ENCODE measurements at places on chromosomes 16 and 17. TPM values are rescaled to one million over a fixed set of nuclear protein-coding genes. Genes with fewer than 3 reads are reported as not detected.

GRCh38 chr16:65441501-65441900 lies 319.6 kb upstream of the CDH11 start:
- no peak overlapping the region for H3K4me3 ChIP-seq
- H3K27ac ChIP-seq = no peak overlapping the region
- DNase-seq = no peak
- H3K4me1 ChIP-seq = no peaks in the 10 kb centered on the region
- H3K27me3 ChIP-seq = no peaks in the 10 kb centered on the region

DNA sequence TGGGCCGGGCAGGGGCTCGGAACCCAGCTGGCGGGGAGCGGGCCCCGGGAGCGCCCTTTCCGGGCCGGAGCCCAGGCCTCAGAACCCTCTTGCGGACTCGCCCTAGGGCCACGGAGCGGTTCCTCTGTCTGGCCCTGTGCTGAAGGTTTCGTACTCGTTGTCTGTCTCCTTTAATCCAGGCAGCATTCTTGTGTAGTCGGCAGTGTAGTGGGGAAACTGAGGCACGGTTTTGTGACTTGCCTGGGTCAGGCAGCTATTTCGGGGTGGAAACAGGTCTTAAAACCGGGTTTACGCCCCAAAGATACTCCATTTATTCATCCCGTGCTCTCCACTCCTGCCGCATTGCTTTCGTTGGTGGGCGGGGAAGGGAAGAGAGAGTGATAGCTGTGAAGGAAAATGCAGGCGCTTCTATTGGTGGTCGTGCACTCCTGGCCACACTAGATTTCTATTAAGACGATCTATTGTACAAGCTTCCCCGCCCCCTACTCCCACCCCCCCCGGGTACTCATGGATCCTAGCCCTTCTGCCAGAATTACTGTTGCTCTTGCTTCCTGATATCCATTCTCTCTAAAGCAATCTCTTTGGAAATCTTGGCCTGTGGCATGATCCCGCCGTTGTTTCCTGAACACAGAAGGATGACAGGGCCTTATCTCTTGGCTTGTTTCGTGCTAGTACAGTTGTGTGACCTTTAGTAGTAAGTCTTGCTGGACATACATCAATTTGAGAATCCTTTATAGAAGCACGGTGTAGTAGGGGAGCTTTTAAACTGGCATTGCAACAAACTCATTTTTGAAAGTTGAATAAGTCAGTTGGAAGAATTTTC lies 751 bp downstream of the DCAF7 start:
- H3K36me3 ChIP-seq = peaks cover 4% of the 10 kb centered on the region
- peaks cover 3% of the 10 kb centered on the region for H3K4me1 ChIP-seq
- no peaks in the 10 kb centered on the region for H3K27me3 ChIP-seq
- H3K4me3 ChIP-seq = peak overlapping the region; percentile 98

GRCh38 chr17:81120149-81120484 lies 45.2 kb upstream of the PVALEF start:
- no peaks in the 10 kb centered on the region for H3K36me3 ChIP-seq
- peak overlapping the region; percentile 7 for H3K27ac ChIP-seq
- DNase-seq = no peak
- no peaks in the 10 kb centered on the region for H3K27me3 ChIP-seq
- no peaks in the 10 kb centered on the region for H3K4me1 ChIP-seq

GRCh38 chr16:13977177-13977576 lies 57.2 kb downstream of the ERCC4 start:
- H3K27me3 ChIP-seq = no peaks in the 10 kb centered on the region
- DNase-seq = no peak
- no peaks in the 10 kb centered on the region for H3K36me3 ChIP-seq
- H3K27ac ChIP-seq = no peak overlapping the region

GRCh38 chr16:27114006-27114405 lies 47.3 kb downstream of the C16orf82 start:
- DNase-seq = no peak
- H3K4me3 ChIP-seq = no peak overlapping the region
- H3K27me3 ChIP-seq = peaks cover 5% of the 10 kb centered on the region
- H3K27ac ChIP-seq = no peak overlapping the region

DNA sequence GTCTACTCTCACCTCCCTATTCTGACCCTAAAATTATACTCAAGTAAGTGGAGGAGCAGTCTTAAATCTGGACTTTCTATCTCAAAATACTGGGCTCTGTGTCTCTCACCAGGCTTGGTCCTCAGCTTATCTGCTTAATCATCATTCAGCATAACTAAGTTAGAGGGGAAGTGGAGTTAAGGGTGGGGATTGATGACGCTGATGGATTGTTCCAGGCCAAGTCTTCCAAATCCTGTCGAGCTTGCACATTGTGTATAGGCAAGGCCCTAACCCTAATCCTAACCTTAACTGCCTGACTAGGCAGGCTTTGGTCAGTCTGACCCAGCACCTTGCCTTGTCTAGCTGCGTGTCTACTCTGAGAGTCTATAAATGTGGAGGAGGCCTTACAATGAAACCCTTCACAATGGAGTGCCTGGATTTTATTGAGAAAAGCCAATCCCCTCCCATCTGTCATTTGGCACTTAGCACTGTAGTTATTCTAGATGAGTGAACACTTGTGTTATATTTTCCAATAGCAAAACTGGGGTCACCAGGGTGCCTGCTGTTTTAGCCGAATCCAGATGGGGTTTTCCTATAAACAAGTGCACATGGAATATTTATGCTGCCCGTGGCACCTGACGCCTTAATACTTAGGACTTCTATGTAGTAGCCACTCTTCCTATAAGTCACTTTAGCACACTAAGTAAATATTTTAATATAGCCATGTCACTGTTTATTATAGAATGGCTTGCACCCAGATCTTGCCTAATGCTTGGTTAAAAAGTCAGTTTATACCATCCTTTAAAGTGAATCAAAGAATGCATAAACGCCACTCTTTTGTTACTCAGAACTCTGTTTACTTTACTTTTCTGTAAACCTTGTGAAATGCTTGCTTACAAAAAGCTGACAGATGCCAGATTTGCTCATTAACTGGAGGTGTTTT lies 193.2 kb upstream of the MYOCD start:
- H3K4me1 ChIP-seq = no peaks in the 10 kb centered on the region
- H3K27me3 ChIP-seq = no peaks in the 10 kb centered on the region
- no peak overlapping the region for H3K27ac ChIP-seq
- no peak for DNase-seq
- H3K36me3 ChIP-seq = no peaks in the 10 kb centered on the region

KRTAP4-9 gene
- not detected for total RNA-seq
